Gastrocnemius medialis (tissue), 4 donors: ENCODE measurements at places on chromosomes 16 and 17. TPM values are rescaled to one million over a fixed set of nuclear protein-coding genes. Genes with fewer than 3 reads are reported as not detected.

Gene EPX
- total RNA-seq: not detected

Gene PPM1E
- not detected for total RNA-seq

Gene PLA2G10
- not detected for total RNA-seq

Gene NOTUM
- not detected for total RNA-seq

Gene SCGB1C2
- total RNA-seq: not detected

Gene CACNG3
- not detected for total RNA-seq

Gene KRT40
- total RNA-seq: not detected

Gene RUNDC3A
- not detected for total RNA-seq

Gene TP53TG3B
- total RNA-seq: not detected

Gene NEUROD2
- not detected for total RNA-seq

Gene AXIN2
- 16.5 TPM for total RNA-seq

Gene SERPINF2
- total RNA-seq: 3.7 TPM

Gene KCNAB3
- total RNA-seq: not detected

Gene SETD1A
- 15.4 TPM for total RNA-seq

Gene STX1B
- total RNA-seq: 0.13 TPM

Gene PIPOX
- 0.42 TPM for total RNA-seq

Gene B9D1
- 16.4 TPM for total RNA-seq

Gene PRSS21
- total RNA-seq: not detected

Gene TEKT5
- not detected for total RNA-seq

Gene DHRS7C
- total RNA-seq: 64.6 TPM

GRCh38 chr17:70369391-70369790 lies 200.1 kb downstream of the KCNJ2 start:
- no peak for DNase-seq

GRCh38 chr16:17299790-17300189 lies 171.0 kb downstream of the XYLT1 start:
- DNase-seq: no peak

- peak; percentile 54 for DNase-seq
These were observed 320 bp downstream of the SPAG9 start for GRCh38 chr17:51120357-51120738.

GRCh38 chr17:4604111-4604644 lies 19.8 kb downstream of the SMTNL2 start:
- DNase-seq: peak; percentile 88

GRCh38 chr16:72788269-72788809 lies 259.6 kb downstream of the ZFHX3 start:
- no peak for DNase-seq

GRCh38 chr16:84562174-84562815 lies 55.6 kb downstream of the COTL1 start:
- DNase-seq: no peak

DNA sequence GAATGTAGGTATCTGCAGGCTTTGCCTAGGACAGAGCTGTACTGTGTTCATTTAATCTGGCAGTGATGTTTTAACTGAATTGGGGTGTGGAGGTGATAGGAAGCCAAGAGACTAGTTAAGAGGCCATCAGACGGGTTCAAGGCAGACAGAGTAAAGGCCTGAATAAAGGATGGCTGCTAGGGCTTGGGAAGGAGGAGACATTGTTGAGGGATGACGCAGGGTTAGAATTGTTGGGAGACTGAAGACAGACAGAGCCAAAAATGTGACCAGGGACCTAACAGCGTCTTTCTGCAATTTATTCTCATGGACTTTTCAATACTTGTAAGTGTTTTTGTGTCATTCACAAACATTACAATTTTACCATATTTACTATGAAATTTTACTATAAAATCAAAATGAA lies 48.6 kb upstream of the MYH10 start:
- DNase-seq: no peak

DNA sequence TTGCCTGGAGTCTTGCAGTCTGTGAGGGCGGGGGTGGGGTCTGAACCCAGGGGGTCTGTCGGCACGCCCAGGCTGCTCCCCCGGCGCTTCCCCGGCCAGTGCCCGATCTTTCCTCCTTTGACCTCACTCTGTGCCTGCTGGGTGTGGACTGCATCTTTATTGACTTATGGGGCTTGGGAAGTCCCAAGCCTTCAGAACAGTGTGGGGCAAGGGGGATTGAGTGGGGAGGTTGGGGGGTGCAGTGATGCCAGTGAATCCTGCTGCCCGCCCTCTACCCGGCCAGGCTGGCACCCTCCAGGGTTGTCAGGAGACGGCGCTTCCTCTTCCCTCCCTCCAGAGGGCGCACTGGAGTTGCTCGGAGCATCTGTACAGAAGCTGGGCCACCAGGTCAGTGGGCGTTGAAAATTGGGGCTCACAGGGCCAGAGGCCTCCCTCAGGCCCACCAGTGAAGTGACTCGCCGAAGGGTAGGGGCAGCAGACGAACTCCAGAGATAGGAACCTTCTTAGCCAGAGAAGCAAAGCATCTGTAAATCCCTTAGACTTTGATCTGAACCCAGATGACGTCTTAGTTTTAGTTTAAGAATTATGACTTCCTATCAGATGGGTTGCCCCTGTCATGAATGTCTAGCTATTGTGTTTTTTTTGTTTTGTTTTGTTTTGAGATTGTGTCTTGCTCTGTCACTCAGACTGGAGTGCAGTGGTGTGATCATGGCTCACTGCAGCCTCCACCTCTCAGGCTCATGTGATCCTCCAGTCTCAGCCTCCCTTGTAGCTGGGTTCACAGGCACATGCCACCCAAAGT lies 184.8 kb upstream of the CIBAR2 start:
- DNase-seq: peak; percentile 38

DNA sequence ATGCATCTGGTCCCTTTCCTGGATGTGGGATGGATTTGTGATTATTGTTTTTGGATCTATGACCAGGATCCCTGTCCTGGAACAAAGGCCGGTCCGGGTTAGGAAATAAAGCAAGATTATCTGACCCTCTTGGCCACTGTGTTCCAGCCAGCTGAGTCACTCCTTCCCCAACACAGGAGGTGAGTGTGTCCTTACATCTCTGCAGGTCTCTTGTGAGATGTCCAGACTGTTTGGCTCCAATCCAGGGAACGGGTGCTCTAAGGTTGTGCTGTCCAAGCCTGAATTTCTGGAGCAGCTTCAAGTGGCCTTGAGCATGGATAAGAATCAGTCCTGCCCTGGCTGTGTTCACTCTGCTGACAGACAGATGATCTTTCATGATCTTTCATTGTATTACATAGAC lies 136.5 kb upstream of the CCL2 start:
- DNase-seq: no peak

DNA sequence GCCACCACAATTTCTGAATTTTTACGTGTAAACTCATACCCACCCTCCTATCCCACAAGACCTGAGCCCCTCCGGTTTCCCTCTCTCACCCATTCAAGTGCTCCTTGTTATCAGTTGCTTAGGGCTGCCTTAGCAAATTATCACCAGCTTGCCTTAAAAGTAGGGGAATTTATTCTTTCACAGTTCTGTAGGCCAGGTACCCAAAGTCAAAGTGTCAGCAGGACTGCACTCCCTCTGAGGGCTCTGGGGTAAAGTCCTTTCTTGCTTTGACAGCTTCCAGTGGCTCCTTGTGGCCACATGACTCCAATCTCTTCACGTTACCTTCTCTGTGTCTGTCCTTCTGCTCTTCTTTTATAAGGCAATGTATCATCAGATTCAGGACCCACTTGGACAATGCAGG lies 7.9 kb upstream of the TMEM220 start:
- no peak for DNase-seq

DNA sequence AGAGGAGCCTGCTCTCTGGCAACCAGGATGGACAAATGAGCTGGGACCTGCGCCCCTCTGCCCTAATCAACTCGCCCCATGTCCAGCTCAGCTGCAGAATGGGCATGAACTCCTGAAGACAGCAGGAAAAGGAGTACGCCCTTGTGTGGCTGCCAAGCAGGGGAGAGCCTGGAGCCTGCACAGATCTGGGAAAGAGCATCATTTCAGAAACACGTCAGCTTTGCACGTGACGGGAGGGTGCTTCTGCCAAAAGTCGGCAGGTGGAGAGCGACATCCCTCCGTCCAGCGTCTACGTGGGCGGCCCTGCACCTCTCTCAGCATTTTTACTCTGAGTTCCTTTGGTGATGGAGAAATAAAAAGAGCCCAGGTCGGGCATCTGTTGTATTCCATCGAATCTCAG lies 18.5 kb downstream of the NME3 start:
- no peak for DNase-seq

GRCh38 chr17:4607773-4608187 lies 23.5 kb downstream of the SMTNL2 start:
- DNase-seq: peak; percentile 76

GRCh38 chr16:21033704-21034103 lies 116.9 kb downstream of the DNAH3 start:
- no peak for DNase-seq

- no peak for DNase-seq
These were observed 15.9 kb downstream of the EPOP start for GRCh38 chr17:38658741-38659345.

DNA sequence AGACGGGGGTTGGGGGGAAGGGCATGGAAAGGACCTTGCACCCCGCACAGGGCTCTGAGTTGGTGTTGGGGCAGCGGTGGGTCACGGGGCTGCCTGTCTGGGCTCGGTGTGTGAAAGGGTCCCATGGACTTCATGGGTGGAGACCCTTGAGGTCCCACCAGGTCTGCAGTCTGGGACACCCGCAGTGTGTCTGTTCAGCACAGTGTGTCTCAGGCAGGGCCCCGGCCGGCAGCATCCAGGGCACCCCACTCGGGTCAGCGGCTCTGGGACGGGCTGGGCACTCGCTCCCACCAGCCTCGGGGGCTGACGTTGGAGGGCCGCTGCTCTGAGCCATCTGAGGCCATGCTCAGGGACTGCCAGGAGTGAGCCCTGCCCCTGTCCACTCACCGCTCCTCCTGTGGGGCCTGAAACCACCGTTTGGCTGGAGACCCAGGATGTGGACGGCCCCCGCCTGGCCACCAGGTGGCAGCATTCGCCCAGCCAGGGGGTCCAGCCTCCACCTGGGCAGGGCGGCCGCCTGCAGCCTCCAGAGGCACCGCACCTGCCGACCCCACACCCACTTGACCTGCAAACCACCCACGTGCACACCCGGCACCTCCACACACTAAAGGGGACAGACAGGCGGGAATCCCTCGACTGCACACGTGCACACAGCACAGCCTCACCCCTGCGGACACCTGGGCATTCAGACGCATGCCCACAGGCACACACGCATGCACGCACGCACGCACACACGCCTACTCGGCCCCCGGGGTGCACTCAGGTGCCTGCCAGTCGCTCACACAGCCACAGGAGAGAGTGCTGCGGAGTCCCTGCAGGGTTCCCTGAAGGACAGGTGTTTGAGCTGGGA lies 10.1 kb upstream of the ZFPM1 start:
- peak; percentile 47 for DNase-seq

GRCh38 chr17:50953831-50954601 lies 87.9 kb upstream of the TOB1 start:
- DNase-seq: peak; percentile 92

DNA sequence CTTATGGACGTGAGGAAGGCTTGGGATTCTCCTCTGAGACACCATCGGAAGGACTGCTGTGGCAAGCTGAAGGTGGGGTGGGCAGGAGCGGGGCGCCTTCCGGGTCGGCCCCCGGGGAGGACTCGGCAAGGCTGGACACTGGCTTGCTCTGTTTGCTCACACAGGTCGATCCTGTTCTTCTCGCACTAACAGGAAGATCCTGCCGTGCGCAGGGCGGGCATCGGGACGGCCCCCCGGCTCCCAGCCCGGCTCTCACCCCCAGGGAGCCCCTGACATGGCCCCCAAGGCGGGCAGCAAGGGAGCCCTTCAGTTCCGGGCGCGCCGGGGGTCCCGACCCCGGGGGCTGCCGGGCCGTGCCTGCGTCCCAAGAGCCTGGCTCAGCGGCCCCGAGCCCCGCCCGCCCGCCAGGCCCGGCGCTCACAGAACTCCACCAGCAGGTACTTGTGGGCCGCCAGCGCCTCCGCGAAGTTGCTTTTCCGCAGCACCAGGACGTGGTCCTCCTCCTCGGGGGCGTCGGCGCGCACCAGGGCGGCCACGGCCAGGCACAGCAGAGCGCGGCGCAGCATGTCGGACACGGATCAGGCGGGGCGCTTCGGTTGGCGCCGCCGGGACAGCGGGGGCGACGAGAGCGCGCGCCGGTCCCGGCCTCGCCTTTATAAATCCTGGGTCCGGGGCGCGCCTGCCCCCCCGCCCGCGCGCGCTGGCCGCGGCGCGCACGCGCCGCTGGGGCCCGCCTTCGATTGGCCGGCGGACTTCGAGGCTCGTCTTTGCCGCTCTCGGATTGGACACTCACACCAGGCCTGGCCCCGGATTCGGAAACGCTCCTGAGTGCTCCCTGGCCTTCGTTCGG lies at the start of gene P4HB:
P4HB (minus strand) TSS at position 630 of the 850 bp plus-strand sequence; CDS start at position 566, 64 bp downstream.
- DNase-seq: no peak

DNA sequence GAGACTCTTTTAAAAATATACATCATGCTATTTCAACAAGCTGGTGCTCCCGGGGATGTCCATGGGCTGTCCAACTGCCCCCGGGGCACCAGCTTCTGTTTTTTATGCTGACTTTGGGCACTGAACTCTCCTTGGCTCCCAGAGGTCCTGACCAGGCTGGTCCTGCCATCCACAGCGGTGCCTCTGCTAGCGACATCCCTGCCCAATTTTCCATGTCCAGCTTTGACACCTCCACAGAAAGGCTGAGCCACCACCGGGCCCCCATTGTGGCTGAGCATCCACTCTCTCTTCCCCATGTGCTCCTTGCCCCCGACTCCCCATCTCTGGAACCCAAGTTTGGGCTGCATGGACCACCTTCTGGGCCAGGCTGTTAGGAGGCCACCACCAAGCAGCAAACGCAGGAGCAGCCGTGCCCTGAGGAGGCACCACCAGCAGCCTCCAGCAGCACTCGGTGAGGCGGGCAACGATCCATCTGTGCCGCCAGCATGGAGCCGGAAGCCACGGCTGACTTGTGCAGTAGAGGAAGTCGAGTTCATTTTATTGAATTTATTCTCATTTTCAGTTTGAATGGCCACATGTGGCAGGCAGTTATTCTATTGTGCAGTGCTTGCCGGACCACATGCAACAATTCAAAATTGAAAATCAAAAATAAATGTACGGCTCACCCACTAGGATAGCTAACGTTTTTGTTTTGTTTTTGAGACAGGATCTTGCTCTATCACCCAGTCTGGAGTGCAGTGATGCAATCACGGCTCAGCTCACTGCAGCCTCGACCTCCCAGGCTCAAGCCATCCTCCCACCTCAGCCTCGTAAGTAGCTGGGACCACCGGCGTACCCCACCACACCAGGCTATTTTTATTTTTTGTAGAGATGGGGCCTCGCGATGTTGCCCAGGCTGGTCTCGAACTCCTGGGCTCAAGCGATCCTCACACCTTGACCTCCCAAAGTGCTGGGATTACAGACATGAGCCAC lies 2.8 kb upstream of the MEAK7 start:
- DNase-seq: no peak

GRCh38 chr17:44502598-44503146 lies 534 bp downstream of the GPATCH8 start:
- no peak for DNase-seq

DNA sequence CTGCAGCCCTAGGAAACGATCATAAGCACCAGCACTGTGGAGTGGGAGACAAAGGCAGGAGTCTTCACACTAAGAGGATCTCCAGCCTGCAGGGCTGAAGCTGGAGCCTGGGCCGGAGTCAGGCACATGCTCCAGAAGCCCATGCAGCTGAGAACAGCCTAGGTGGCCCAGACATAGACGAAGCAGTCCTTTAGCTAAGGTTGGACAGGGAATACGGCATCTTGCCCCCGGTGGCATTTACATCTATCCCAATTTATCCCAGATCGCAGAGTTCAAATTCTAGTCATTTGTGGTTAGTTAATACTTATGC lies 13.9 kb downstream of the TSPOAP1 start:
- no peak for DNase-seq

- no peak for DNase-seq
These were observed 23.8 kb downstream of the GGA2 start for GRCh38 chr16:23486480-23486879.
